ENCODE measurements at places on chromosomes 5 and 9. TPM values are rescaled to one million over a fixed set of nuclear protein-coding genes. Genes with fewer than 3 reads are reported as not detected.

- DNase-seq = no peak
Observed at GRCh38 chr5:56167519-56167918, 65.6 kb downstream of the ANKRD55 start.

- no peak for DNase-seq
Observed at GRCh38 chr5:72767289-72768010, 49.0 kb upstream of the TNPO1 start.

- no peak for DNase-seq
Observed at GRCh38 chr9:91814201-91814600, 135.8 kb downstream of the ROR2 start.

The STK32A gene
- total RNA-seq = not detected

The COL15A1 gene
- total RNA-seq = 5.8 TPM
